HCT116 (cell line): ENCODE measurements at places on chromosomes 11 and 22. TPM values are rescaled to one million over a fixed set of nuclear protein-coding genes. Genes with fewer than 3 reads are reported as not detected.

- H3K4me3 ChIP-seq, result no peak overlapping the region
- no peak for DNase-seq
- no peaks in the 10 kb centered on the region for H3K27me3 ChIP-seq
- H3K27ac ChIP-seq, result no peak overlapping the region
- H3K4me1 ChIP-seq, result no peaks in the 10 kb centered on the region
- no peaks in the 10 kb centered on the region for H3K36me3 ChIP-seq
These were observed 14.3 kb downstream of the NRIP3 start for GRCh38 chr11:8989453-8989852.

- H3K4me1 ChIP-seq, result no peaks in the 10 kb centered on the region
- no peaks in the 10 kb centered on the region for H3K36me3 ChIP-seq
- H3K27ac ChIP-seq, result no peak overlapping the region
- H3K27me3 ChIP-seq, result no peaks in the 10 kb centered on the region
These were observed 90.3 kb upstream of the PITPNB start for GRCh38 chr22:28009272-28009827.

- H3K27me3 ChIP-seq, result no peaks in the 10 kb centered on the region
- H3K4me3 ChIP-seq, result no peak overlapping the region
- DNase-seq, result no peak
- H3K36me3 ChIP-seq, result peaks cover 12% of the 10 kb centered on the region
- H3K4me1 ChIP-seq, result no peaks in the 10 kb centered on the region
- no peak overlapping the region for H3K27ac ChIP-seq
These were observed 7.1 kb downstream of the GALR3 start for GRCh38 chr22:37830093-37830842.

The DUSP8 gene
- 10.2 TPM for total RNA-seq

The AIFM3 gene
- 9.7 TPM for total RNA-seq

- peak overlapping the region; percentile 59; the same call in 1 of the 2 replicates for H3K27ac ChIP-seq
- DNase-seq, result no peak
- peak overlapping the region; percentile 79 for H3K4me3 ChIP-seq
- H3K36me3 ChIP-seq, result no peaks in the 10 kb centered on the region
- H3K27me3 ChIP-seq, result no peaks in the 10 kb centered on the region
- peaks cover 12% of the 10 kb centered on the region; the same call in 1 of the 2 replicates for H3K4me1 ChIP-seq
These were observed 1.2 kb downstream of the PHLDB1 start for GRCh38 chr11:118608360-118609227.

- no peak for DNase-seq
- H3K36me3 ChIP-seq, result no peaks in the 10 kb centered on the region
- H3K27me3 ChIP-seq, result no peaks in the 10 kb centered on the region
These were observed 361.3 kb upstream of the CNTN5 start for GRCh38 chr11:98659431-98659830.

- DNase-seq, result no peak
- no peak overlapping the region for H3K4me3 ChIP-seq
- no peak overlapping the region for H3K27ac ChIP-seq
- no peaks in the 10 kb centered on the region for H3K27me3 ChIP-seq
These were observed 18.4 kb downstream of the ZMAT5 start for GRCh38 chr22:29748248-29748893.
